ENCODE measurements at places on chromosomes 16 and 17.

- DNase-seq, result no peak
These were observed 8.3 kb downstream of the CDH16 start for GRCh38 chr16:66910175-66910940.

- peak; percentile 35 for DNase-seq
These were observed 101.1 kb downstream of the MSI2 start for GRCh38 chr17:57357392-57357784.

GRCh38 chr16:85105475-85105874 is 6.8 kb downstream of the CIBAR2 start:
- no peak for DNase-seq

GRCh38 chr17:81740395-81740961 is 28.4 kb downstream of the SLC25A10 start:
- DNase-seq, result no peak

DNA sequence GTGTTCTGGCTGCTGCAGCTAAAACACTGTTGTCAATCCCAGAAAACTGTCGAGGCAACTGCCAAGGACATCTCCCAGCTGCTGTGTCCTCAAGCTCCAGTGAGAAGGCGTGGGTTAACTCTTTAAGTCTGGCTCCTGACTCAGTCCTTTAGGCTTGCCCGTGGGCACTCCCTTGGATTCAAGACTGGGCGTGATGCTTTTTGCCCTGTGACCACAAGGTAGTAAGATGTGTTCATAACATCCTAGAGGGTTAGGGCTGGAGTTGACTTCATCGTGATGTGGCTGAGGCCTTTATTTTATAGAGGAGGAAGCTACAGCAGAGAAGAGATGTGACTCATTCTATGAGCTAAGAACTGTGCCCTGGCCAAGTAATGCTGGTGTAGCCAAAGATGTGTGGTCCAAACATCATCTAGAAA is 50.9 kb upstream of the TEKT3 start:
- no peak for DNase-seq

- DNase-seq, result no peak
These were observed 5.0 kb downstream of the KCNJ12 start for GRCh38 chr17:21381076-21381706.

DNA sequence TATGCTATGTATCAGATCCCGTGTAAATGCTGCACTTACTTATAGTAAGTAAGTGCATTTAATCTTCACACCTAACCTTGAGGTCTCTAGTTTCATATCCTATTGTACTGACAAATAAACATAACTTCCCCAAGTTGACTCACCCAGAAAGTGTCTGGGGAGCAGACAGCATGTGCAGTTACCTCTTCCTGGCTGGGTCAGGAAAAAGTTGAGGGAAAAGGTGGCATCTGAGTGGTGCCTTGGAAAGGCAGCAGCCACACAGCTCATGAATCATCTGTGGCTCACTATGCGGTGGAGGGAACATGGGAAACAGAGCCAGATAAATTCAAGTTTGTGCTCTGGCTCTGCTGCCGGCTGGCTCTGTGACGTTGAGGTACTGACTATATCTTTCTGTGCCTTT is 382.0 kb upstream of the DYNLRB2 start:
- DNase-seq, result no peak

- no peak for DNase-seq
These were observed 8.8 kb downstream of the NDEL1 start for GRCh38 chr17:8444494-8444893.

DNA sequence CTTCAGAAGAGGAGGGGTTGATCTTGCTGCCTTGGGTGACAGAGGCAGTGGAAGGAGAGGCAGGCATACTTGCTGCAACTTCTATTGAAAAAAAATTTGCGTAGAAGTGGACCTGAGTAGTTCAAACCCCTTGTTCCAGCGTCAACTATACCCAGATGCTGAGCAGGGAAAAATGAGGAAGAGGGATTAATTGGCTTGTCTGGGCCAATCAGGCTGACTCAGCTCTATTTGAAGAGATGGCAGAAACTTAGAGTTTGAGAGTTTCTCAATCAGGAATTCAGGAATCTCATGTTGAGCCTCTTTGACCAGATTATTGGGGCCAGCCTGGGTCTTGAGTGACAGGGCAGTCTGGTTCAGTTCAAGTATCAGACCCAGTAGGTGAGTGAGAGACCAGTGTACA is 17.6 kb downstream of the CASC3 start:
- no peak for DNase-seq

- no peak for DNase-seq
These were observed 2.0 kb upstream of the SCN4A start for GRCh38 chr17:63974594-63975192.

- DNase-seq, result no peak
These were observed 313.7 kb downstream of the SEC14L1 start for GRCh38 chr17:77454242-77455095.

- DNase-seq, result no peak
These were observed 101.8 kb downstream of the SALL1 start for GRCh38 chr16:51049276-51049675.

DNA sequence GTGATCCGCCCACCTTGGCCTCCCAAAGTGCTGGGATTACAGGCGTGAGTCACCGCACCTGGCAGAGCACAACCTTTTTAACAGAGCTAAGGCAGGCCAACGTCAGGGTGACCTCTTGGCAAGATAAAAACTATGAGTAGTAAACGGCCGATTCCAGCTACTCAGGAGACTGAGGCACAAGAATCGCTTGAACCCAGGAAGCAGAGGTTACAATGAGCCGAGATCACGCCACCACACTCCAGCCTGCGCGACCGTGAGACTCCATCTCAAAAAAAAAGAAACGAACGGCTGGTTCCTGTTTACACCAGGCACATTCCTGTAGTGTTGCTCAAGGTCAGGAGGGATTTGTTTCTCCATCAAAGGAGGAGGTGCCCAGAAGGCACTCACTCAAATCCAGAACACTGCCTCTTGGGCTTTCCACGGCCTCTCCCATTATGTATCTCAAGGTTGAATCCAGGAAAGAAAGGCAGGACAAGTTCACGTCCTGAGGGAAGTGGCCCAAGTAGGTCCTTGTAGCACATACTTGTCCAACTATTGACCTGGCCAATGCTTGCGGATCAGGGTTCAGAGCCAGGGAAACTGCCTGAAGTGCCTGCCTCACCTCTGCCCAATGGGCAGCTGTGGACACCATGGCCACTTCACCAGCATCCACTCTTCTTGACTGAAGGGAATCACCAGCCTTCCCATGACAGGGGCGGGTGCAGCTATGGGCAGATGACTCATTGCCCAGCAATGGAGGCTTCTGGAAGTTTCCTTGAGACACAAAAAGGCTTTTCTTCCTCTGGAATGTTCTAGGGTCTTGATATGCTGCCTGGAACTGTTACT is 13.5 kb downstream of the KNOP1 start:
- no peak for DNase-seq

DNA sequence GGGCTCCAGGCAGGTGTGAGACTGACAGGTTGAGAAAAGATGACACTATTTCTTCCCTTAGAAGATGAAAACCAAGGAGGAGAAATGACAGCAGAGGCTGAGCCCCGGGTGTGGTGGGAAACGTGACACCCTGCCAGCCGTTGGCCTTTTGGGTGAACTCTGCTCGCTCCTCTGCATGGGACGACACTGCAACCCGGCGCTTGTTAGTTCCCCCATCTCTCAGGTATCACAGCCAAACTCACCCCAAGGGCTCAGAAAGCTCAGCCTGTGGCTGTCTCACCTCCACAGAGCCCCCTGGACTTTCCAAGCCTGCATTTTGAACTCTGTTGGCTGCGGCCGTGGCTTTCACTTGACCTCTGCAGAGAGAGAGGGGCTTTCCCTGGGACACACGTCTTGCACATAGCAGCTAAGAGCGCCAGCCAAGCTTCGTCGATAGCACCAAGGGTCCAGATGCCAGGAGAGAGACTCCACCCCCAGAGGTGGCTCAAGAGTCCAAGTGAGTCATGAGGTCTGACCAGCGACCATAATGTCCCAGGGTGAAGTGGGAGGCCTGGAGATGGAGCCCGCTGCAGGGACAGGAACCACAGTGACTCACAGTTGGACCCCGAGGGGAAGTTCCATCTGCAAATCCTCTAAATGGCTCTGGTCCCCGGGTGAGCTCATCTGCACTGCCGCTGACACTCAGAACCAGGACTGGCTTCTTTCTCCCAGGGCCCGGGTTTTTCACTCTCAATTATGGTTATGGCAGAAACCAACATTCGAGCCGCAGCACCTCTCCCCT is 301.9 kb downstream of the SOX9 start:
- DNase-seq, result no peak

DNA sequence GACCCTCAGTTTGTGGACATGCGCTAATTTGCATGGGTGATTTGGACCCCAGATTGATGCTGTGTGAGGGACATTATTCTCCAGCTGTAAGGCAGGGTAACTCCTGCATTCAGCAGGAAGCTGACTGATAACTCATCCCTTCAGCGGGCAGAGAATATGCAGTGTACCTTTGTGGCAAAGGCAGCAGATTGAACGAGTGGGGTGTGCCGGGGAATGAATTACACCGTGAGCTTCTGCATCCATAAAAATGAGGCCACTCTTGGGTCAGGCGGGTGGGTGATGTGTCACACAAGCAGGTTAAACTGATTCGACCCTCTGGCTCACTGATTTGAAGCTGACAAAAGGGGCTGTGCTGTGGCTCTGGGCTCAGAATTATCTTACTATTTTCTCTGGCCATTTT is 128.9 kb upstream of the PMFBP1 start:
- DNase-seq, result no peak

DNA sequence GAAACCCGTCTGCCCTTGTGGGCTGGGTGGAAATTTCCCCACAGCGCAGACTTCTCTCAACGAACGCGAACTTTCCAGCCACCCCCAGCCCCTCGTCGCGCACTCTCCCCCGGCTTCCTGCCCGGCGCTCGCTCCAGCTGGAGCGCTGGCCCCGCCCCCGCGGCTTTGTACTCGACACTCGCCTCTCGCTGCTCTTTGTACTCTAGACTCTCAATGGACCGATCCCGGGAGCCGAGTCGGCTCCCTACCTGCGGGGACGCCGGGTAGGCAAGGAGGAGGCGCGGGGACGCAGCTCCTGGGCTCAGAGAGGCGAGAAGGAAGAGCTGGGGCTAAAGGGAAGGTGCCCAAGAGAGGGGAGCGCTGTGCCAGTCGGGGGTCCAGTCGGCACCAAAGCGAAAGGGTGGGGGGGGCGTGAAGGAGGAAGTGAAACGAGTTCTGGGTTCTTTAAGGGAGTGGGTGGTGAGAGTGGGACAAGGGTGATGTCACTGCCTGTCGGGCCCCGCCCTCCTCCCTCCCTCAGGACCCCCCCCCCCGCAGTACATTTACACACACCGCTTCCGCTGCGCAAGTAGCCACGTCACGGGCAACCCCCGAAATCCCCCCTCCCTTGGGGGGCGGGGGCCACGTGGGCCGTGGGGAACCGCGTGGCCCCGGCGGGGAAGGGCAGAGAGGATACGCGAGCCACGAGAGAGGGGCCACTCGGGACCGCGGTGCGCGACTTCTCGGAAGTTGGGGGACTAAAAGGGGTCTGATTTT is 9.7 kb downstream of the KDM6B start:
- no peak for DNase-seq

- no peak for DNase-seq
These were observed 102.4 kb upstream of the METRNL start for GRCh38 chr17:82976982-82977488.

DNA sequence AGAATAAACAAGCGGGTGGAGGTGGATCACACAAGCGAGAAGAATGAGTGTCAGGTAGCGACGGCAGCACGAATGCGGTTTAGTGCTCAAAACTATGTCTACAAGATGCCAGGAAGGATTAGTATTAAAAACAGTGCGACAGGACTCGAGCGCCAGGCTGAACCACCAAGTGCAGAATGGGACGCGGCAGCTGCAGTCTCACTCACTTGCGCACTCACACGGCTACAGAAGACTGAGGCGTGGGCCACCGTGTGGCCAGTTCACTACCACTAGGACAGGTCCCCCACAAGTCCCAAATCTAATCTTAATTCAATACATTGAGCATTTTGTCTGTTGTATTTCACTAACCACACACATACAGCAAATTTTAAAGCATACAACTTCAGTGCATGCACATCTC is 35.7 kb upstream of the TRAP1 start:
- no peak for DNase-seq

DNA sequence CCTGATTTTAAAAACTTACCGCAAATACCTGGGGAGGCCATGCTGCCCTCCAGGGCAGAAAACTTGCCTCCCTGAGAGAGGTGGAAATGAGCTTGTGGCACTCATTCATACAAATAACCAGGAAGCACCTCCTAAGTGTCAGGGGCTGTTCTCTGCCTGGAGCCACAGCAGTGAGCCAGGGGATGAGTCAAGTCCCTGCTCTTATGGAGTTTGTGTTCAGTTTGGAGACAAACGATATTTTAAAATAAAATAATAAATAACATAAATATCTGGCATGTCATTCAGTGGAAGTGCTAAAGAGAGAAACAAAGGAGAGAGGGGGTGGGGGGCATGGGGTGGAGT is 313.8 kb downstream of the C16orf95 start:
- DNase-seq, result no peak

DNA sequence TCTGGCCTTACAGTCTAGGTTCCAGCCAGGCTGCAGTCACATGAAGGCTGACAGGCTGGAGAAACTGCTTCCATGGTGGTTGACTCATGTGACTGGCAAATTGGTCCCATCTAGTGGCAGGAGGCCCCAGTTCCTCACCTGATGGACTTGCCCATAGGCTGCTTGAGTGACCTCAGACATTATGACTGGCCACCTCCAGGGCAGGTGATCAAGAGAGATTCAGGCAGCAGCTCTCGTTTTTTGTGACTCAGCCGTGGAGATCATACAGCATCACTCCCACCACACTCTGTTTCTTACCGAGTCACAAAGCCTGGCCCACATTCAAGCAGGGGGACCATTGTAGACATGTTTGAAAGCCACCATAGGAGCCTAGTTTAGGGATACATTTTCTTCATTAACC is 34.5 kb downstream of the SIAH1 start:
- no peak for DNase-seq

- DNase-seq, result no peak
These were observed 44.8 kb downstream of the ABCC12 start for GRCh38 chr16:48110982-48111381.

DNA sequence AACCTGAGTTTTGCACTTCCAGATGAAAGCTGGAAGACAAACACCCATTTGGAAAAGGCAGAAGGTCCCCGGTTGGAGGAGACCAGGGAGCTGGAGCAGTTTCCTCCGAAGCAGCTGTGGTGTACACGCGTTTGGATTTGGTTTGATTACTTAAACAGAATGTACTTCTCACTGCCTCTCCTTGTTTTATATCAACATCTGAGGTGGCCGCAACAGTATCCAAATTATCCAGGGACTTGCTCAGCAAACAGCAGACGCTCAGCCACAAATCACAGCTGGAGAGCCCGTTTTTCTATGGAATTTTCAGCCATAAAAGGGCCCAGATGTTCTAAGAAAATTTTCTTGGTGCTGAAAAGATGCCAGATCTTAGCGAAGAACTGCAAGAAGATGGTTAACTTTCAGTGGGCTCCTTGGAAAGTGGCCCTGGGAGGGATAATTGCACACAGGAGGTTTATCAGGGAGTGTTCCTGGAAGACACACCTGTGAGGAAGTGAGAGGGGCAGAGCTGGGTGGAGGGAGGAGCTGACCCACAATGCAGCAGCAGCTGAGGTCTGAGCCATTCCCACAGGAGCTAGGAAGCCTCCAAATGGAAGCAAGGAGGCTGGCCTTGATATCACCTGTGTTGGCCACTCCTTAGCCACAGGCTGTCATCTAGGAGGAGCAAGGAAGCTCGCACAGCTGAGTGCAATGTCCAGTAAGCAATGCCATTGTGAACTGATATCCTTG is 28.9 kb upstream of the CDH5 start:
- no peak for DNase-seq

All from D721Med (cell line).